ENCODE measurements at places on chromosomes 4 and X.

GRCh38 chr4:146244496-146244895 is 30.2 kb downstream of the REELD1 start:
- no peak for DNase-seq

DNA sequence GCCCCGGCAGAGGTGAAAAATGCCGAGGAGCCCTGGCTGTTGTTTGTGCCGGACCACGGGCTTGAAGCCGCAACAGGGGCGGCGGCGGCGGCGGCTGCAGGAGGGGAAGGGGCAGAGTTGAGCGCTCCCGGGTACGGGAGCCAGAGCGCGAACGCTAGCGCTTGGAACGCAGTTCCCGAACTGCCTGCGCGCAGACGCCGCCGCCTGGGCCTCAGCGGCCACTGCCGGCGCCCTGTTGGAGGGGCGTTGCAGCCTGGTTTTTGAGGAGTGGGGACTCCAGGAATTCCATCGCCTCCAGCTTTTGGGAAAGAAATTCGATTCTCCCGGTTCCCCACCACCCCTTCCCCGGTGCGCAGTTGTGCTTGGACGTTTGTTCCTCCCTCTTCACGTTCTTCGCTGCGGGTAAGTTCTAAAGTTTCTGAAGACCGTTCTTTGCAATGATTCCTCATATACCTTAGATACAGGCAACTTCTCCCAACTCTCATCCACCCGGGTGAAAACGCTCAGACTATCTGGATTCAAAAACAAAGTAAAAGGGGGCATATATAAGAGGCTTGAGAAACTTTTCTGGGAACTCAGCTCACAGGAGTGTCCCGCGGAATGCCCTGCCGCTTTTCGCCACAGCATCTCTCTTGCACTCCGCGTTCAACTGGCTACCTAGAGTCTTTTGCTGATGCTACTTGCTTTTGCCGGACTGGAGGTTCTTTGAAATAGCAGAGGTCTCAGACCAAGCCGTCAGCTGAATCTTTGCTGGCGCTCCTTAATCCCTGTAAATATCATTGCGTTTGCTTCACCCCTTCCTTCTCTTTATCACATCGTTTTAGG is 1.0 kb downstream of the FAT4 start:
- DNase-seq, result peak; percentile 82

- no peak for DNase-seq
Observed at GRCh38 chr4:42080306-42080705, 72.1 kb downstream of the BEND4 start.

- no peak for DNase-seq
Observed at GRCh38 chr4:98503676-98504075, 154.7 kb downstream of the TSPAN5 start.

GRCh38 chrX:74835566-74835965 is 89.7 kb downstream of the NEXMIF start:
- DNase-seq, result no peak

DNA sequence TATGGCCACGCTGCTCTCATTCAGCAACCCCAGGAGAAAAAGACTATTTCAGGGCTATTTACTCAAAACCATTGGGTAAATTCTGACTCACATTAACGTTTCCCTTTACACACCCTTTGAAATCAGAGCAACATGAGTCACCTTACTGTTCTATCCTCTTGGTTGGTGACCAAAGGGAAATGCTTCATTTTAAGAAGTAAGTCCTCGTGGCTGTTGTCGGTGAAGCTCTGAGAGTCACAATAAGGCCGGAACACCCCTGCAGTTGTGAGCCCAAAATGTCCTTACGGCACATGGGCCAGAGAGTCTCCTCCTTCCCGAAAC is 56.3 kb upstream of the SPRY1 start:
- DNase-seq, result no peak

GRCh38 chr4:61628727-61629126 is 428.6 kb downstream of the ADGRL3 start:
- no peak for DNase-seq

DNA sequence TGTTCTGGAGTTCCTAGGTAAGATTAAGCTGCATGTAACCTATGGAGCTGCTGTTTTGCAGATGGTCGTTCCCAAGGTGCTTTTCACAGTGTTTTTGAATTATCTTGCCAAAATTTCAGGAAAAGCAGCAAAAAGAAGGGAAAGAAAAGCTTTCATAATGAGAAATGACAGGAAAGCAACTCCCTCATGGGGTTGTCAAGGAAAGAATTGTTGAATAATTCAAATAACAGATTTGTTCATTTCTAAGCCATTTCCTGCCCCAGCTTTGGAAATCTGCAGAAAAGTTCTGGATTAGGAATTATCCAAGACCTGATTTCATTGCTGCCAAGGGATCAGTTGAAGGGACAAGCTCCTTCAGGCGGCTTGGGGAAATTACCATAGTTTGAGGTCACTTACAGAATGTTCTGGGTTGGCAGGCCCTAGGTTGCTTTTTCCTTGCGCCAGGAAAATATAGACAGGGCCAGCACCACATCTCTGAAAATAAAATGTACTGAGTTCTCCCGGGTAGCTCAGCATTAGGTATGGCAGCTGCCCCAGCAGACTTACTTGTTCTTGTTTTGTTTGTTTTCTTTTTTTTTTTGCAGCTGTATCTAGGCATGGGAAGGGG is 354.7 kb downstream of the STIM2 start:
- no peak for DNase-seq

- no peak for DNase-seq
Observed at GRCh38 chr4:150012851-150013360, 65.3 kb upstream of the DCLK2 start.

DNA sequence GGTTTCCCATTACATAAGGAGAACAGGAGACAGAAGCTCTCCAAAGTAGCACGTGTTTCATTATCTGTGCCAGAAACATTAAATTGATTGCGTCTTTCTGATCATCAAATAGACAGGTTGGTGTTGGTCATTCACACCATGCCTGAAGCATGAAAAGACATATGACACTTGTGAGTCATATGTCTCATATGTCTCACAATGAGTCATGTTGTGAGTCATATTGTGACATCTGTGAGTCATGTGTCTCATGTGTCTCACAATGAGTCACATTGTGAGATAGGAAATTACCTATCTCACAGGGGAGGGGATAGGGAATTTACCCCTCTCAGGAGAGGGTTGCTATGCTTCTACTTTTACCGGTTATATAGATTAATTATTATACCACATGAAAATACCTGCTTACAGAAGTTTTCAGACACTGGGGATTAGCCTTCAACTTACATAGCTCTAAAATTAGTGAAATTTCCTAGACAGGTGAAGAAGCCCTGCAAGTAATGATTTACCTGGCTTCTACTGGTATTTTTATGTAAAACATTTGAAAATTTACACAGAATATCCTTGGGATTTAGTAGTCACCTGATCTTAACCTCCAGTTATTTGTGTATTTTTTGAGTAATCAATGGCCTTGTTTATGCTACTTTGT is 80.8 kb downstream of the NPFFR2 start:
- peak; percentile 74 for DNase-seq

DNA sequence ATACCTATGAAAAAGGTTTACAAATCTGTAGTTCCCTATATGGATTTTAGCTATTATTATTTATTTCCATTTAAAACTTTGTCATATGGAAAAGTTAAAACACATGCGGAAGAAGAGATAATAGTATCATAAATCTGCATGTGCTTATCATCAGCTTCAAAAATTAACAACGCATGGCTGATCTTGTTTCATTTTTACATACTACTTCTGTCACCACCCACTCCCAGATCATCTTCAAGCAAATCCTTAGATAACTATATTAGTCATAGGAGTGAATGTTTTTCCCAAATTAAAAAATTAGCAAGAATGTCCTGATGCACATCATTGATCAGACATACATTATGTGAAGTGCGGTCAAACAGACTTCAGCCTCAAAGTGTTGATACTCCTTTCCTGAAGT is 24.6 kb upstream of the MOB1B start:
- no peak for DNase-seq

DNA sequence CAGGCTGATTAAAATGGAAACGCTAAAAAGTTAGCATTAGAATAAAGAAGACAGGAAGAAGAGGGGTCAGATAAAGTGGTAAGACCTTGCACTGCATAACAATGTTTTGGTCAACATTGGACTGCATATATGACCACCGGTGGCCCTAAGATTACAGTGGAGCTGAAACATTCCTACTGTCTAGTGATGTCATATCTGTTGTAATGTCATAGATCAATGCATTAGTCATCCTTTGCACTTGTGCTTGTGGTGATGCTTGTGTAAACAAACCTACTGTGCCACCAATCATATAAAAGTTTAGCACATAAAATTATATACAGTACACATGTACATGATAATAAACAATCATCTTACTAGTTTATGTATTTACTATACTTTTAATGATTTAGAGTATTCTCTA is 73.0 kb downstream of the TMEM165 start:
- no peak for DNase-seq

DNA sequence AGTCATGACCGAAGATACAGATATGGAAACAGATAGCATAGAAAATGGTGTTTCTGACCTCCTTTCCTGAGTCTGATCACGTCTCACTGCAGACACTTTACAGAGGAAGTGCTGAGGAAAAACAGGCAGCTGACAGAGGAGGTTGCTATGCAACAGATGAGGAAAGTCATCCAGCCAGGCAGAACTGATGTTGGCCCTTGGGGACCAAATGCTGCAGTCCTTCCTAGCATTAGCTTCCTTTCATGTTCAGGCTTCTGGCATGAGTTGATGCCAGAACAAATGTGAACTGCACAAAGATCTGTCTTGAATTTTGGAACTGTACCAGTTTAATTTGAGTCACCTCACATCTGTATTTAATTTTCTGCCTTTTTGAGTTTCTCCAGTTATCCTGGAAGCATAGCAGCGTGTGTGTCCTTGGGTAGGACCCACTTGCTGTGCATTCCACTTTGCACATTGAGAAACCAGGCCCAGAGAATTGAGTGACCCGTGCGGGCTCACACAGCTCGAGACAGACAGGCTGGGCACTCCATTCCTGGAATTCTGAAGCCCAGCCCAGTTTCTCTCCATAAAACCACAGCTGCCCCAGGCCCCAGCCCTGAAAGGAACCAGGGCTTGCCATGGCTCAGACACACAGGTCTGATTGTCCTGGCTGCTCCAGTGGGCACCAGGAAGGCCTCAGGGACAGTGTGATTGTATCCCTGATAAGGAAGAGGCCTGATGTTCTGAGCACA is 1.4 kb upstream of the MAGED1 start:
- DNase-seq, result peak; percentile 92

- no peak for DNase-seq
Observed at GRCh38 chr4:8575457-8575856, 4.7 kb upstream of the GPR78 start.

DNA sequence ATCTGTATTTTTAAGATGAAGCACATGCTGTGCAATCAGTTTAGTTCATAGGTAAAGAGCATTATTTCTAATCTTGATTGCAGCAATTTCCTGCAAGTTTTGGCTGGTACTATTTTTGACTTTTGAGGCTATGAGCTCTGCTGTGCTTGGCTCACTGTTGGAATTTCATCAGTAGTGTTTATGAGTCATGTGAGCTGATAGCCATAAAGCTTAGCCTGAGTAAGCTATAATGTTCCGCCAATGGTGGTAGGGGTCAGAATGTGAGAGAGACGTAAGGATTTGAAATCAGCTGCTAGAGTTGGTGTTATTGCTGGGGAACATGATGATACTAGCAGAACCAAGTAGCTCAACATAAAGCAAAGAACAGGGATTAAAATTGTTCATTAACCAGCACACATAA is 590.9 kb upstream of the GNPDA2 start:
- no peak for DNase-seq

- DNase-seq, result no peak
Observed at GRCh38 chrX:10110984-10111363, 45.8 kb upstream of the CLCN4 start.

- DNase-seq, result no peak
Observed at GRCh38 chr4:4462970-4463369, 76.1 kb downstream of the NSG1 start.

GRCh38 chr4:154416190-154416547 is 75.4 kb downstream of the DCHS2 start:
- peak; percentile 79 for DNase-seq

DNA sequence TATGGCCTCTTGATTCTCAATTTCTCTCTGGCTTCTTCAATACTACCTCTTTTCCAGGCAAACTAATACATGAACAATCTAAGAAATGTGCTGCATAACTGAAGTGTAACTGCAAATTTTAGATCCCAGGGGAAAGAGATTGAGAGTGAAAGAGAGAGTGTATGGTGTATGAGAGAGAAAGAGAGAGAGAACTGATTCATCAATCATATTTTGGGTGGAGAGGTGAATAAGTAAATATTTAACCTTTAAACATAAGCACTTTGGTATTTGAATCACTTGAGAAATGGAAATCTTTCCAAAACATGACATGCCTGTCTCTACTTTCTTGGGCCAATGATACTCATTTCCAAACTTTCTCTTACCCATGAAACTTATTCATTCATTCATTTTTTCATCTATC is 147.2 kb upstream of the DIPK2B start:
- no peak for DNase-seq

DNA sequence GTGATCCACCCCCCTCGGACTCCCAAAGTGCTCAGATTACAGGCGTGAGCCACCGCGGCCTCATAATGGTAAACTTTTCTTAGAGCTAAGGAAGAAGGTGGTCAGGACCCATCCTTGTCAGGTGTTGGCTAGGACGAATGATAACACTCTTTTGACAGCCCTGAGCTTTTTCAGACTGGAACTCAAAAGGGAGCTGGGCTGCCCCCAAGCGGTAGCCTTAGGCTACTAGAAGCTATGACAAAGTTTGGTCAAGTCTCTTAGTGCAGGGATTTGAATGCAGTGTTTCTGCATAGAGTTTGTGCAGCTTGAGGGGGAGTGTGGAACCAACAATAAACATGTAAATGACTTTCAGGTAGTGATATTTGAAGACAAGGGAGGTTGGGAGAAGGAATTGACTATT is 11.8 kb upstream of the HSD17B10 start:
- DNase-seq, result peak; percentile 69

- no peak for DNase-seq
Observed at GRCh38 chr4:77093401-77093800, 17.6 kb upstream of the CCNI start.

DNA sequence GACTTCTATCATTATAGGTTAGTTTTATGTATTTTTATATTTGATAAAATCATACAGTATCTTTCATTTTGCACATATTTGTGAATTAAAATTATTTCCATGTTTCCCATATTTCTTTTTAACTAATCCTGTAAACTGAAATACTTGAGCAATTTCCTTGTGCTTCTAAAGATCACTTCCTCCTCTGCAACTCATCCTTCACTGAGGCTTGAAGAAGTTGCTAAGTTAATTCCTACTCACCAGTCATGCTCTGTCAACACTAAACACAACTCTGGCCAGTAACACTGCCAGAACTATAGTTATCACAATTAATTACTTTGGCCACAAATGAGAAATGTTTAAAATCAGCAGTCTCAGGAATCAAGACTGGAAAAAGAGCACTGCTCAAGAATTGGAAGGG is 6.7 kb downstream of the SPATA4 start:
- DNase-seq, result no peak

DNA sequence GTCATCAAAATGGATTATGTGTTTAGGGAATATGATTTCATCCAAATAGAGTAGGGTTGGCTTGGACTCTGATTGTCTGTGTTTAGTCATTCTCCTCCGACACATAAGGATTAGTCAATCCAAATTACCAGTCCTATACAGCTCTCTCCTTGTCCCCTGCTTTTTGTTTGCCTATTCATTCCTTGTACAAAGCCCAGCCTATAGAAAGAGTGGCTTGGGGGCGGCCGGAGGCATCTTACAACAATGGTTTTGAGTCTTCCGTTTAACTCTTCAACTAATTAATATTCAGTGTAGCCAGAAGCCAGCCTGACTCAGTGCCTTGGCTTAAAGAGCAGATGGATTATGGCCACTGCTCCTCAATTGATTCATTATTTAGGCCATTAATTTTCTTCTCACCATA is 796.6 kb upstream of the POU3F4 start:
- no peak for DNase-seq
